Globus pallidus (tissue), 1 donor: ENCODE measurements at places on chromosomes 7 and 10.

DNA sequence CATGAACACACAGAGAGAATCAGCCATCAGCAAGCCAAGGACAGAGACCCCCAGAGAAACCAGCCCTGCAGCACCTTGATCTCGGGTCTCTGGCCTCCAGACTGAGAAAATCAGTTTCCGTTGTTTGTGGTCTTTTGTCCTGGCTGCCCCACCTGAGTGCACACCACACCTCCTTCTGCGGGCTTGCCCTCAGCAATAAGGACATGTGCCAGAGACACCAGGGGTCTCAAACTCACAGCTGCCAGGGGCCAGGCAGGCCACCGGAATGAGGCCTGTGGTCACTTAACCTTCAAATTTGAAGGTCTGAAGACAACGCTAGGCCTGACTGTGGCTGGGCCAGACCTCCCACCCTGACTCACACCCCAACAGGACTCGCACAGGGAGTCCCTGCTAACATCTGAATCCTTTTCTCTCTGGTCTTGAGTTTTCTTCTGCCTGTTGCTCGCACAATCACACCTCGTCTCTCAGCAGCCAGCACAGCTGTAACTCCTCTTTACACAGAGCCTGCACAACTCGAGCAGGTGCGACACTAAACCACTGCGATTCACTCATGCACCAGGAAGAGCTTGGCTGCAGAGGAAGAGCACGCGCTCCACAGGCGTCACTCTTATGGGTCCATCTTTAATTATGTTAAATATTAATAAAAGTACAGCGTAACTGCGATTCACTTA, 86.2 kb downstream of the CHST15 start:
- no peak for DNase-seq

GRCh38 chr7:98733036-98733435, 116.0 kb downstream of the NPTX2 start:
- no peak for DNase-seq

DNA sequence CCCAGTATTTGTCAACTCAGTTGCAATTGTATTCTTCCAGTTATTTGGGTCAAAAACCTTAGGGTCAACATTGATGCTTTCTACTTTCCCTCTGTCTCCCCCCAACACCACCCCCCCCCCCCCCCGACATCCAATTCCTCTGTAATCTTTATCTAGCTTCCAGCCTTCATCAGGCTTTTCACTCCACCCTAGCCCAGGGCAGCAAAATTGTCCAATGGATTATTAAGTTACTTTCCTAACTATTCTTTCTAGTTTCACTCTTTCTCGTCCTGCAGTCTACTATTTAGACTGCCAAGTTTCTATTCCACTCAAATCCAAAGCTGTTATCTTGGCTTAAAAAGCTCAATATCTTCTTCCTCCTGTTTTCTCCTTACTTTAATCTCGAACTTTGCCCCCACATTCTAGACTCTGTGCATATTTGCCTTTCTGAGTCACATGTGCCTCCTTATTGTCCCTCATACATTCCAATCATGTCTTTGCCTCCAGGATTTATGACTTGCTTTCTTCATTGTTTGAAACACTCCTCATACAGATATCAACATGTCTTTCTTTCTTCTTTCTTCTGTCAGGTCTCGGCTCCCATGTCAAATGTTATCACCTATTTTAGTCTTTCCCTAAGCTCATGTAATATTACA, 196.6 kb upstream of the TMEM196 start:
- no peak for DNase-seq

- peak; percentile 12 for DNase-seq
Observed at GRCh38 chr10:58796242-58796641, 283.6 kb downstream of the BICC1 start.

DNA sequence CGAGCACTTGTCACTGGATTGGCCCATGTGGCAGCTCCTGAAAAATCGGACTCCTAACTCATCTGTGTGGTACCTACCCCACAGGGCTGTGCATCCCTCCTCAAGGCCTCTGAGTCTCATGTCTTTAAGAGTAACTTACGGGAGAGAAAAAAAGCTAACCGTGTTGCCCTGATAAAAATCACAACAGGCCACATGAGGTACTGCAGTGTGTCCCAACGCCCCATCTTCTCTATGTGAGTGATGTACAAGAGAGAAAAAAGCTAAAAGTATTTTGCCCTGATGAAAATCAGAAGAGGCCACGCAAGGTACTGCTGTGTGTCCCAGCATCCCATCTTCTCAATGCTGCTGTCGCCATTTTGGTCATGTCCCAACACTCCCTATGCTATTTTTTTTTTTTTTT, 41.2 kb upstream of the ADRB1 start:
- no peak for DNase-seq
